Thyroid gland (tissue), 4 donors: ENCODE measurements at places on chromosomes 2 and 18. TPM values are rescaled to one million over a fixed set of nuclear protein-coding genes. Genes with fewer than 3 reads are reported as not detected.

Gene TPO
- 4,215 TPM for total RNA-seq

DNA sequence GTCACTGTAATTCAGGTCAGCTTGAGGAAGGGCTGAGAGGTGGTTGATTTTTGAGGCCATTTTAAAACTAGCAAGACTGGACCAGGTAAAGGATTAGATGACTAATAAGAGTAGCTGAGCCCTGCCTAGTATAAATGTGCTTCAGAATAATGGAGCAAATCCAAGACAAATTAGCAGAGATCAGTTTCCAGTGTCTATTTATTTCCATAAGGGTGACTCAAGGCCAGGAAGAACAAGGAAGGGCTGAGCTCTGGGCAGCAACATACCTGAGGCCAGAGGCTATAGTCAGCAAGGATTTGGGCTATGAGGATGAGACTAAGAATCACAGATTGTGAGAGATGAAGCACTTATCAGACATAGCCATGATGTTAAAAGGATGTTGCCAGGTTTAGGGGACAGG, 339.0 kb upstream of the LRRTM1 start:
- no peaks in the 10 kb centered on the region for H3K36me3 ChIP-seq
- H3K27ac ChIP-seq: no peak overlapping the region
- no peak overlapping the region for H3K4me3 ChIP-seq
- DNase-seq: no peak
- no peaks in the 10 kb centered on the region for H3K4me1 ChIP-seq
- H3K27me3 ChIP-seq: no peaks in the 10 kb centered on the region

GRCh38 chr18:32610176-32610575, 139.5 kb upstream of the GAREM1 start:
- no peaks in the 10 kb centered on the region for H3K27me3 ChIP-seq
- H3K4me3 ChIP-seq: no peak overlapping the region
- no peak for DNase-seq
- H3K4me1 ChIP-seq: peaks cover 15% of the 10 kb centered on the region
- H3K36me3 ChIP-seq: no peaks in the 10 kb centered on the region

GRCh38 chr2:238525990-238526389, 99.3 kb downstream of the ASB1 start:
- H3K36me3 ChIP-seq: no peaks in the 10 kb centered on the region
- H3K4me3 ChIP-seq: no peak overlapping the region
- H3K27me3 ChIP-seq: no peaks in the 10 kb centered on the region
- DNase-seq: no peak
- H3K27ac ChIP-seq: no peak overlapping the region

GRCh38 chr2:197947219-197947757, 142.9 kb downstream of the PLCL1 start:
- H3K27me3 ChIP-seq: no peaks in the 10 kb centered on the region
- H3K4me1 ChIP-seq: peaks cover 11% of the 10 kb centered on the region
- H3K4me3 ChIP-seq: no peak overlapping the region
- no peaks in the 10 kb centered on the region for H3K36me3 ChIP-seq

DNA sequence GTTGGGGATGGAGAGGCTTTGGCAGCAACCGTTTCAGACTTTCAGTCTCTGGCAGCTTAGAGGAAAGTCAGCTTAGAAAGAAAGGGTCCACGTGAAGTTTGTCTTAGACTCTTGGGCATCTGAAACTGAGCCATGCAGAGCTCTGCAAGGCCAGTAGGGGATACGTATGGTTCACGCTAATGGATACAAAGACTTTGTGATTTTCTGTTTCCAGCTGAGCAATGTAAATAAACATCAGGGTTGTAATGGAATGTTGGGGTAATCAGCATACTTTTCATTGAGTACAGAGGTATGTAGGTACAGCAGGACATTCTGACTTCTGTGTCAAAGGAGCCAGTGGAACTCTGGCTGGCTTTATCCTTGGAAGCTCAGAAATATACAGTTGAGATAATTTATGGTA, 31.0 kb downstream of the RALB start:
- no peaks in the 10 kb centered on the region for H3K36me3 ChIP-seq
- H3K27ac ChIP-seq: no peak overlapping the region
- H3K27me3 ChIP-seq: no peaks in the 10 kb centered on the region
- DNase-seq: no peak
- no peak overlapping the region for H3K4me3 ChIP-seq

DNA sequence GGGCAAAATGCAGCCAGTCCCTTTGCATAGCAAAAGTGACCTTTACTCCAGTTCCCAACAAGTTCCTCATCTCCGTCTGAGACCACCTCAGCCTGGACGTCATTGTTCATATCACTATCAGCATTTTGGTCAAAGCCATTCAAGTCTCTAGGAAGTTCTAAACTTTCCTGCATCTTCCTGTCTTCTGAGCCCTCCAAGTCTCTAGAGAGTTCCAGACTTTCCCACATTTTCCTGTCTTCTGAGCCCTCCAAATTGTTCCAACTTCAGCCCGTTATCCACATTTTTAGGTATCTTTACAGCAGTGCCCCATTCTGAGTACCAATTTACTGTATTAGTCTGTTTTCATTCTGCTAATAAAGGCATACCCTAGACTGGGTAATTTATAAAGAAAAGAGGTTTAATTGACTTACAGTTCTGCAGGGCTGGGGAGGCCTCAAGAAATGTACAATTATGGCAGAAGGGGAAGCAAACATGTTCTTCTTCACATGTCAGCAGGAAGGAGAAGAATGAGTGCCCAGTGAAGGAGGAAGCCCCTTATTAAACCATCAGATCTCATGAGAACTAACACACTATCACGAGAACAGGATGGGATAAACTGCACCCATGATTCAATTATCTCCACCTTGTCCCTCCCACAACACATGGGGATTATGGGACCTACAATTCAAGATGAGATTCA, 123.7 kb downstream of the MYCN start:
- no peaks in the 10 kb centered on the region for H3K36me3 ChIP-seq
- no peaks in the 10 kb centered on the region for H3K4me1 ChIP-seq
- H3K4me3 ChIP-seq: no peak overlapping the region
- H3K27ac ChIP-seq: no peak overlapping the region

GRCh38 chr2:232681527-232681926, 15.6 kb upstream of the GIGYF2 start:
- H3K27ac ChIP-seq: no peak overlapping the region
- no peak for DNase-seq
- no peaks in the 10 kb centered on the region for H3K36me3 ChIP-seq
- no peaks in the 10 kb centered on the region for H3K4me1 ChIP-seq
- H3K4me3 ChIP-seq: no peak overlapping the region
- H3K27me3 ChIP-seq: no peaks in the 10 kb centered on the region

DNA sequence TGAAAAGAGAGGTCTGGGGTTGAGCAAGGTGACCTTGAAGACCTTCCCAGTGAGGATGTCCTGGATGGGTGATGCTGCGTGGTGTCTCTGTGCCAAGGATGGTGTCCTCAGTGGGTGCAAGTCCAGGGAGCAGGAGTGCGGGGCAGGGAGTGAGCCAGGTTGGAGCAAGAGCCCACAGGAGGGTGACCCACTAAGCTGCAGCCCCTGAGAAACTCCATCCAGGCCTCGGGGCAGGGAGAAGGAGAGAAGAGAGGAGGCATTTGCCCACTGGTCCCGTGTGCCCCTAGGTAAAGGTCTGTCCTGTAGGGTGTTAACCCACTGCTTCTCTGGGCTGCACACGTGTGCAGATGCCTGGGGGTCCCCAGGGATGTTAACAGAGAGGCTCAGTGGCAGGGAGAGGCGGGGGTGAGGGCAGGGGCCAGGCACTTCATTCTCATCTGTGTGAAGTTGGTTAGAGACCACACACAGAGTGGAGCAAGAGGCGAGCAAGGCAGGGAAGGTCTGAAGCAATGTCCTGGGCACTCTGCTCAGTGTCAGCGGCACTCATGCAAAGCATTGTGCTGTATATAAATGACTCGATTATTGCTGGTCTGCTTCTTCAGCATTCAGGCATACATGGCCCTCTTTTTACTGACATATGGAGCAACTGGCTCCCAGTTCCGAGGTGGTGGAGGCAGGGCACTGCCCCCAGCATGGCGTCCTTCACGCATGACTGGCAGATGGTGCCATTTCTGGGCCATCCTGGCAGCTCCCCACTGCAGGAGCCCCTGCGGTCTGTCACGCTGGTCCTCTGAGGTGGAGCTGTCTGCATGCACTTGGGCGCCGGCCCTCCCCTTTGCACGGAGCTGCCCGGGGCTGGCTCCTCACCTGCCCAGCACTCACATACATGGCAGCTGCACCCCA, 117.2 kb upstream of the HS6ST1 start:
- H3K27ac ChIP-seq: no peak overlapping the region
- no peaks in the 10 kb centered on the region for H3K4me1 ChIP-seq

DNA sequence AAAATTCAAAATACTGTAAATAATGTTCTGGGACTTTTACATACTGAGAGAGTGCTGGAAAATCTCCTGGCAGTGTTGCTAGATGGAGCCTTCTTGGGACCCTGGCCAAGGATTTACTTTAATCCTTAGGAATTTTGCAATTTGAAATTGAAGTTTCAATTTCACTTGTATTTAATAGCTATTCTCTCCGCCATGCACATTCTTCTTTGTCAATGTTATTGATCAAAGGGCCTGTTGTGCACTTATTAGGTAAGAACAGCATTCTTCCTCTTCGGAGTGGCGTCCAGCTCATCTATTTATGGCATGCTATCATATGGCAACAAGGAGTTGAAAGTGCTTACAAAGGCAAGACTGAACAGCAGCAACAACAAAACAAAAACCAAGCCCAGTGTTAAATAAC, 40.1 kb upstream of the SOS1 start:
- no peaks in the 10 kb centered on the region for H3K36me3 ChIP-seq
- H3K4me1 ChIP-seq: no peaks in the 10 kb centered on the region
- no peak for DNase-seq
- H3K27ac ChIP-seq: no peak overlapping the region
- no peak overlapping the region for H3K4me3 ChIP-seq
- H3K27me3 ChIP-seq: no peaks in the 10 kb centered on the region

GRCh38 chr18:57089702-57090101, 57.2 kb upstream of the BOD1L2 start:
- no peaks in the 10 kb centered on the region for H3K4me1 ChIP-seq
- DNase-seq: no peak
- no peaks in the 10 kb centered on the region for H3K36me3 ChIP-seq
- H3K4me3 ChIP-seq: no peak overlapping the region
- H3K27me3 ChIP-seq: no peaks in the 10 kb centered on the region

- no peaks in the 10 kb centered on the region for H3K36me3 ChIP-seq
- H3K4me3 ChIP-seq: no peak overlapping the region
- no peaks in the 10 kb centered on the region for H3K4me1 ChIP-seq
- H3K27me3 ChIP-seq: no peaks in the 10 kb centered on the region
- DNase-seq: no peak
- H3K27ac ChIP-seq: no peak overlapping the region
Measured at GRCh38 chr2:97688062-97688827, 18.7 kb downstream of the C2orf92 start.
